ENCODE measurements at places on chromosomes 2 and 18.

- DNase-seq = no peak
Measured at GRCh38 chr2:99153921-99154604, 679 bp downstream of the TSGA10 start.

GRCh38 chr2:204074456-204074855 lies 137.9 kb downstream of the ICOS start:
- no peak for DNase-seq

- no peak for DNase-seq
Measured at GRCh38 chr2:65647249-65647842, 214.9 kb upstream of the SPRED2 start.

DNA sequence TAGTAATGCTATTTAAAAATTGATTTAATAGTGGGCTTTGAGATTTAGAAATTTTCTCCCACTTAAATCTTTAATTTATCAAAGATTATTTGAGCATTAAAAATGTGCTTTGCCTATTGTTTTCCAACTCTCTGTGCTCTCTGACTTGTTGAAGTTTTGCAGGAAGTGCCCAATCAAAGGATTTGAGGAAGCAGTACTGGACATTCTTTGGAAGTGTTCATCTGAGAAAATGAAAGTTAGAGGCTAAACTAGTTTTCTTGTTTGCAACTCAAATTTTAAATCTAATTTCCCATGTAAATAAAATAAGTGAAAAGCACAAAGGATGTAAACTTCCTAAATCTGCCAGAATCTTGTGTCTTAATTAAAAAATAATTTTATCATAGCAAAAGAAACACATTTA lies 89.1 kb downstream of the CAMKMT start:
- no peak for DNase-seq

DNA sequence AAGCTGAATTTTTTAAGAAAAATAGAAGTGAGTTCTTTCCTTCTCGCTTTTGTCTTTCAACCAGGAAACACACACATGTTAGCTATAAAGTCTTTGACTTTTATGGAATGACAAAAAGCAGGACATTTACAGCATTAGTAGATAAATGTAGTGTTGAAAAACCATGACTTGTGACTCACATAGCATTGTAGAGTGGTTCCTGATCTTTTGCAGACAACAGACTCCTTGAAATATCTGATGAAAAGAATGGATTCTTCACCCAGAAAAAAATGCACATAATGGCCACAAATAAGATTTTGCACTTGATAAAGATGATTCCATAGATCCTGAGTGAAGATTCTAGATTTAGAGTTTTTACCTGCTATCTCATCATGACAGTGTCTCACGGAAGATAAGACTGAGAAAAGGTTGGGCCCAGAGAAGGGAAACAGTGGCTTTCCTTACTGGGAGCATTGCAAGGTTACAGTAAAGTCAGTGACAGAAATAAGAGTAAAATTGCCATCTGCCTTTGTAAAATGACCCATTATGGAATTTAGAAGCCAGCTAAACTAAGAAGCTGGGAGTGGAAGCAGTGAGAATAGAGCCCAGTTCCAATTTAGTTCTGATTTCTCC lies 14.0 kb downstream of the SMARCAL1 start:
- no peak for DNase-seq

GRCh38 chr2:202771336-202771735 lies 100.2 kb downstream of the ICA1L start:
- no peak for DNase-seq

GRCh38 chr2:1421731-1422130 lies 8.5 kb downstream of the TPO start:
- no peak for DNase-seq

DNA sequence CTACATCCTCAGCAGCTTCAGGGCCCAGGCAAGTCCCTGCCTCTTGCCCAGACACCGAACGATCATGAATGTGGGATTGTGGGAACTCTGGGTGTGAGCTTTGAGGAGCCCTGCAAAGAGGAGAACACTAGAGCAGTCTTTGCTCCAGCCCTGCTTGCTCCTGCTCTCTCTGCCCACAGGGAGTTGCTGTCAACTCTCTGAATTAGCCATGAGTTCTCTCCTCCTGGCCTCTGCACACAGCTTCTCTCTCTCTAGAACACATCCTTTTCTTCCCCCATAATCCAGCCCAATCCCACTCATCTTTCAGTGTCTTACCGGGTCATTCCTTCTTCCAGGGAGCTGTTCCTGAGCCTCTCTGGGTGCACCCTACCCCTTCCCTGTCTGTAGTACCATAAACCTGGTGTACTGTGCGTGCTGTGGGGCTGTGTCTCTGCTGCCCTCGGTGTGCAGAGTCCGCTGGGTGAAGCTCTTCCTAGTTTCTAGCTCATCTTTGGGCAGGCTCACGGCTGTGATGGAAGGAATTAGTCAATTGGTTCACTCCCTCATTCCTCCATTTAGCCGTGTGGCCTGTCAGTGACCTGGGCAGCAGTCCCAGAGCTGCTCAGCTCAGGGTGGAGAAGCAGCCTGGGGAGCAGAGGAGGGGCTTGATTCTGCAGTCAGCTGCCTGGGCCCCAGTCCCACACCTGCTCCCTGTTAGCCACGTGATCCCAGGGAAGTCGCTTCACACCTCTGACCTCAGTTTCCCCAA lies 132.9 kb upstream of the HDAC4 start:
- DNase-seq = no peak

GRCh38 chr2:107068069-107068916 lies 182.3 kb upstream of the ST6GAL2 start:
- no peak for DNase-seq
